ENCODE measurements at places on chromosomes 5 and 9. TPM values are rescaled to one million over a fixed set of nuclear protein-coding genes. Genes with fewer than 3 reads are reported as not detected.

DNA sequence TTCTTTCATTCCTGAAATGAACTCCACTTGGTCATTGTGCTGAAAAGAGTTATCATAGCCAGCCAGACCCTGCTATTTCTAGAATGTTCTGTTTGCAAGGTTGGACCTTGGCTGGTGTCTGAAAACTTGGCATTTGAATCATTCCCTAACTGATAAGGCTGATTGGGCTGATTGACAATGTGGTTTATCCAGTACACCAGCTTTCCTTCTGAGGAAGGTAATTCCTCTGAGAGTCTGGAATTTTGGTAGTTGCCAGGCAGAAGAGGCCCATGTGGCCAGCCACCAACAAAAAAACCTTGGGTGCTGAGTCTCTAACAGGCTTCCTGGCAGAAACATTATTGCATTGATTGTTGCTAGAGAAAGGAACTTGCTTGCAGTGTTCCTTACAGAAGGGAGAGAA, 15.3 kb downstream of the SEC61B start:
- DNase-seq: no peak

DNA sequence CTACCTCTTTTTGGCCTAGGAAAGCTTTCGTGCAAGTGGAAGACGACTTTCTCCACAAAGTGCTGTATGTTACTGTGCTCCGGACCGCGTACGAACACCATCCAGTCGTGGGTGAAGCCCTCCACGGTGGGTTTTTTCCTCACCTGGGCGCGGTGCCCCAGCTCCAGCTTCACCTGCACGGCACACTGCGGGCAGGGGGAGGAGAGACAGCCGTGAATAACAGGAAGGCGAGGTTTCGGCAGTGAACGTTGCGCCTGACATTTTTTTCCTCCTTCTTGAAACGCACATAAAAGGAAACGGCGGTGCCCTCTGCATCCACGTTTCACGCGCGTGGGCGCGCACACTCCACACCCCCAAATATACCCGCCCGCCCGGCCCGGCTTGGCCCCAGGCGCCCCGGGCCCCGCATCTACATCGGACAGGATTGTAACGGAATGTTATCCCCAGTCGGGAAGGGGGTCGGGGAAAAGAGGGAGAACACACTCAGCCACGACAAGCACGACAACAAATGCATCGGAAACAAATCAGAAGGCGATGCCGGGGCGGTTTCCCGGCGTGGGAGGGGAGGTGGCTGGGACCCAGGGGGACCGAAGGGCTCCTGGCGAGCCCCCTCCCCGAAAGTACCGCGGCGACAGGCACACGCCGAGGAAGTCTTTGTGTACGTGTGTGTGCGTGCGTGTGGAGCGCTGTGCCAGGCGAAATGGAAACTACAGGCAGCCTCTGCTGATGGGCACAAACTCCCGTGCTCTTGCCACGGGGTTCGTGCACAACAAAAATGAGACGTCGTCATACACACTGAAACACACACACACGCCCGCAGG, 1.4 kb downstream of the MLLT3 start:
- peak; percentile 10 for DNase-seq

- DNase-seq: no peak
These were observed 22.3 kb upstream of the NFIB start for GRCh38 chr9:14336244-14336643.

The LEAP2 gene
- total RNA-seq: 2.8 TPM

The UBLCP1 gene
- 39.5 TPM for total RNA-seq

DNA sequence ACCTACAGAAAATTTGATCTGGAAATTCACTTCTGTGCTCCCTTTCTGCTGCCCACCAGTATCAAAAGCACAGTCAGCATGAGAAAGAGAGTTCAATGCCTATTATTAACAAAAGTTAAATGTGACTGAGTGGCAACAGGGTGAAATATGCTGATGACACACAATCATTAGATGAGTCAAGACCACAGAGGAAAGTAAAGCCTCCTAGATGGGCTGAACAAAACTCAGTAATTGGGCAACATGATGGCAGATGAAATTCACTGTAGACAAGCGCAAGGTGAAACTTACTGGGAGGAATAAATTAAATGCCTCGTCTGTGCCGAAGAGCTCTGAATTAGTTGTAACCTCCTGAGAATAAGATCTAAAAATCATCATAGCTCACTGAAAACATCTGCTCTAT, 752.8 kb downstream of the IRX1 start:
- DNase-seq: no peak

DNA sequence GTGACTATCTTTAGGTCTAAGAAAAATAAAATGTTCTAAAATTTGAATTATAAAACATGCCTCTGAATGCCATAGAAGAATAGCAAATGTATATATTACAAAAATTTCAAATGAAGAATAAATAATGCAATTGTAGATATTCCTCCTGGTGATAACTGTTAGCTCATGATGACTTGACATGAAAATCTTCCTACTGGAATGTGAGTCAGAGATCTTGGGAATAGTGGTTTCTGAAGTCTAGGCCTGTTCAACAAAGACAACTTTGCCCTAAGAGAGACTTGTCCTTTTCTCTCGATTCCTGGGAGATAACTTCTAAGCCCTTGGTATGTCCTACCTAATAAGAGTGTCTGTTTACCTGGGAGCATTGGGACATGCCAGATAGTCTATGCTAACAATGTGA, 746.3 kb upstream of the RIOK2 start:
- no peak for DNase-seq

The HEMGN gene
- not detected for total RNA-seq

The PCDHB7 gene
- 0.37 TPM for total RNA-seq

DNA sequence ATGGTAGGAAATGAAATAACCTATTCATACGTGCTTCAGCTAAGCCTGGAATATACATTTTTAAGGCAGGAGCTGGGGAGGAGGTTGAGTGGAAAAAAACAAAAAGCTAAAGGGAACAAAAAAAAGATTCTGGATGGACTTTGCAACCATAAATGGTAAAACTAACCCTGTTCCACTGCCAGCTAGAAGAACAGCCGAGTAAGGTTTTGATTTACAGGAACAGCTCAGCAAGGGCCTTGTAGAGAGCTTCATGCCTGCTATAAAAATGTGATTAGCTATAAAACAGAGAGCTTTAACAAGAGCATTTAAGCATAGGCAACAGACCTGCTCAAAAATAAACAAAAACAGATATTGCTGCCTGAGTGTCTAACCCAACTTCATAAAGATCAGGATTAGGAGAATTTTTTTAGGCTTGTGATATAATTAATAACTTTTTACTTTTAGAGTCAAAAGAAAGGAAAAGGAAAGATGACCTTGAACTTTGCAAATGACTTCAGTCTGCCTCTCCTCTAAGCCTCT, 194.8 kb downstream of the FBXL7 start:
- DNase-seq: no peak

The QSOX2 gene
- 20.5 TPM for total RNA-seq

- DNase-seq: no peak
These were observed 409.5 kb upstream of the MEF2C start for GRCh38 chr5:89292487-89292886.

The TEK gene
- not detected for total RNA-seq

- DNase-seq: no peak
These were observed 81.8 kb upstream of the RASA1 start for GRCh38 chr5:87185838-87186237.

- DNase-seq: peak; percentile 19
These were observed 64.4 kb upstream of the DNAH5 start for GRCh38 chr5:14008819-14009311.

The PTGES gene
- total RNA-seq: 6.3 TPM

DNA sequence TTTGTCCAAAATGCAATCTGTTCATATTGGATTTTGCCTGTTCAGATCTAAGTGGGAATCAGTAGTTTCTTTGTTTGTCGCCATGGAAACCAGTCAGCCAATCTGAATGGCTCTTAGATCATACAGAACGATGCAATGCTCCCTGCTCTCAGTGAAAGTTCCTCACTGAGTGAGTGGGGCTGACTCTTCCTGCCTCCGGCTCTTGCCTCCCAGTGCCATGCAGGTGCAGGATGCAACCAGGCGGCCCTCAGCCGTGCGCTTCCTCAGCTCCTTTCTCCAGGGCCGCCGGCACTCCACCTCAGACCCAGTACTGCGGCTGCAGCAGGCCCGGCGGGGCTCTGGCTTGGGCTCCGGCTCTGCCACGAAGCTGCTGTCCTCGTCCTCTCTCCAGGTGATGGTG, at the start of gene PTPDC1:
Gene PTPDC1 (plus strand): TSS at position 151 of the 400 bp plus-strand sequence. CDS start 67 bp downstream, at position 218.
- DNase-seq: no peak

DNA sequence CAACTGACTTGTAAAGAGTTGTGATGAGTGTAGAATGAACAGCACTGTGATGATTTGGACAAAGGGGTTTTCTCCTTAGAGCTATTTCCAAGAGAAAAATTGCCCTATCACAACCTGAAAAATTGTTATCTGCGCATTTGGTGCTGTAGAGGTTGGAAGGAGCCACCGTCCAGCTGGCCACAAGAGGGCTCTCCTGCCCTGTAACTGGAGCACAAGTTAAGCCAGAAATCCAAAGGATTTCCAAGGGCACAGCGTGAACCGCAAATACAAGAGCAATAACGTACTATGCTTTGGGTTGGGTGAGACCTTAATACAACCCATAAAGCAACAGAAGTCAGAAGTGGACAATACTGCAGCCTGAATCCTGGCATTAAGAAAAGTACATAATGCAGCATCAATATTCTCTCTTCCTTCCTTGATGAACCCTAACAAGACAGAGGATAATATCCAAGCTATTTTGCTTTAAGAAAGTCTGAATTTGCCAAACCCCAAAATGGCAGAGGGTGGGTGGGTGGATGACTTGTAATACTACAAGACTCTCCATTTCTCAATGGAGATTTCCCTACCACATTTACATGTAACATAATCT, 56.8 kb upstream of the SMIM32 start:
- DNase-seq: peak; percentile 71

The FRMD3 gene
- 0.93 TPM for total RNA-seq

GRCh38 chr9:133762488-133763271, 24.5 kb upstream of the SARDH start:
- DNase-seq: no peak

DNA sequence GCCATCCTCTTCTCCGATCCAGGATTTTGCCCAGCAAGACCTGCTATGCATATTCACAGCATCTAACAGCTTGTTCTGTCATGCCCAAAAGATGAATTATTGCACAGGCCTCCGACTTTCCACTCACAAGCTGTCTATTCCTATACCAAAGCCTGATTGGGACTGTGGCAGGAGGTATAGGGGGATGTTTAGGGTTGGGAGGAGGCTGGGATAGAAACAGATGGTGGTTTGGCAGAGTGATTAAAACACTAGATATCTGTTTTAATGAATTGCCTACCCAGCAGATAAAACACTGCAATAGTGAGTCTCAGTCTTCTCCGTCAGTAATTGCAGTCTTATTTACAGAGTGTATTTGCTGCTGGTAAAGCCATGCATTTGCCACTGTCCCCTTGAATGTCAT, 215.3 kb downstream of the TLR4 start:
- no peak for DNase-seq

The KIF4B gene
- not detected for total RNA-seq

The CYSRT1 gene
- 3.6 TPM for total RNA-seq

DNA sequence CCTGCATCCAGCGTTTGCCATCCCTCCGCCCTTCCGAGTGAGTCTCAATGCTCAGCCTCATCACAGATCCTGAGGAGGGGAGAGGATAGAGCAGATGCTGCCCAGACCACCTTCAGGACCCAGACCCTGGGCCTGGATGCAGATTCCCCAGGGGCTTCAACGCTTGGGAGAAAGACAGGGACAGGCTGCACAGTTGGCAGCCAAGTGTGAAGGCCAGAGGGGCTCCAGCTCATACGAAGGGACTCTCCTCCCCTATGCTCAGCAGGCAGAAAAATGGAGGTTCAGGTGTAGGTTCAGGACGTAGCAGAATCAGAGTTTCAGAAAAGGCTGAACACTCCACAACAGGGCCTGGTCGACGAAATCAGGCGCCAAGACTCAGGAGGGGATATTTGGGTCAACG, 378.5 kb upstream of the IRX1 start:
- no peak for DNase-seq

- DNase-seq: no peak
These were observed 32.5 kb upstream of the ZNF366 start for GRCh38 chr5:72539726-72540125.

The FAM163B gene
- total RNA-seq: not detected

The PCDHGB3 gene
- total RNA-seq: 1.2 TPM

- no peak for DNase-seq
These were observed 27.9 kb downstream of the SKIC3 start for GRCh38 chr5:95526871-95527270.

DNA sequence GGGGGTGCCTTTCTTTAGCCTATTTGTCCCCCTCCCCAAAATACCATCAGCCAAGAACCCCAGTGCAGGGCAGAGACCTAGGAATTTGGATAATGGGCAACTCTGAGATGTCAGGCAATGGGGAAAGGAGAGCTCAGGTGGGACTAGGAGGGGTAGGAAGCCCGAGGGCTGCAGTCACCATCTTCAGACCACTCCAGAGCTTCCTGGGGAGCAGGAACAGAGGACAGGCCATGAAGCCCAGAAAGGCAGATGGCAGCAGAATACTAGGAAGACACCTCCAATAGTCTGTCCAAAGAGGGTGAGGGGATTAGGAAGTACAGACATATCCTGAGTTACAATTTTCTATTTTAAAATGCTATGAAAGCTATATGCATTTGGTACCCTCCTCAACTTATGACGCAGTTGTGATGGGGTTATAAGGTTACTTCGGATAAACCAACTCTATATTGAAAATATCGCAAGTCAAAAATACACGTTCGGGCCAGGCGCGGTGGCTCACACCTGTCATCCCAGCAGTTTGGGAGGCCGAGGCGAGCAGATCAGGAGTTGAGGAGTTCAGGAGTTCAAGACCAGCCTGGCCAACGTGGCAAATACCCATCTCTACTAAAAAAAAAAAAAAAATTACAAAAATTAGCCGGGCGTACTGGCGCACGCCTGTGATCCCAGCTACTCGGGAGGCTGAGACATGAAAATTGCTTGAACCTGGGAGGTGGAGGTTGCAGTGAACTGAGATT, 34.6 kb upstream of the IL17B start:
- no peak for DNase-seq

The ANXA1 gene
- 526 TPM for total RNA-seq

GRCh38 chr5:172504701-172505402, 50.5 kb upstream of the SH3PXD2B start:
- no peak for DNase-seq

- no peak for DNase-seq
These were observed 14.3 kb downstream of the KDM3B start for GRCh38 chr5:138366632-138367382.

- DNase-seq: no peak
These were observed 24.0 kb downstream of the RANBP17 start for GRCh38 chr5:170885809-170886208.

GRCh38 chr5:151162776-151163175, 5.2 kb upstream of the ANXA6 start:
- DNase-seq: no peak
